Stimulated activated CD8-positive, alpha-beta memory T cell treated with anti-CD3 and anti-CD28 coated beads, Interleukin-7, amount 100 ng/mL, for 1 hour (primary cell): ENCODE measurements at places on chromosomes 16 and 17.

- DNase-seq, result no peak
These were observed 35.2 kb downstream of the HSBP1 start for GRCh38 chr16:83842756-83843507.

DNA sequence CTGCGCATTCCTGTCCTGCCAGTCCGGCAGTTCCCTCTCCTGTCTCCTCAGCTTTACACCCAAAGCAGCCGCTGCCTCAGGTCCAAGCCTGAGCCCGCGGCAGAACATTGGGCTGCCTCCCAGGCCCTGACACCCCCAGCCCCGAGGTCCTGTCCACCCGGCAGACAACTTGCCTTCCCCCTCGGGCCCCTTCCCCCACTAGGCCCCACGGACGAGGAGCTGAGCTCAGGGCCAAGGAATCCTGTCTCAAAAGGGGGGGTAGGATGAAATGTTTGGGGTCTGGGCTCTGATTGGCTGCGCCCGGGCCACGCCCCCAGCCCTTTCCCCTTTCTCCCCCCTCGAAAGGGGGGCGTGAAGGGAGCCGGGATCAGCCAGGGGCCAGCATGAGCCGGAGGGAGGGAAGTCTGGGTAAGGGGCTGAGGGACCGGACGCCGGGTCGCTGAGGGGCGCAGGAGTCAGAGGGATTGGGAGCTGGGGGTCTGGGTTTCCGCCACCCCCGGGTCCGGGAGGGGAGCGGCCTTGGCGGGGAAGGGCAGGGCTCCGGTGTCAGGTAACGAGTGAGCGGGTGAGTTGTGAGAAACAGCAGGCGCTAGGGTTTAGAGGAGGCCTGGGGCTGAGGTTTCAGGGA is at the start of gene CTF1:
CTF1 (plus strand) TSS at position 354 of the 628 bp plus-strand sequence; CDS start at position 384, 30 bp downstream.
- DNase-seq, result no peak

DNA sequence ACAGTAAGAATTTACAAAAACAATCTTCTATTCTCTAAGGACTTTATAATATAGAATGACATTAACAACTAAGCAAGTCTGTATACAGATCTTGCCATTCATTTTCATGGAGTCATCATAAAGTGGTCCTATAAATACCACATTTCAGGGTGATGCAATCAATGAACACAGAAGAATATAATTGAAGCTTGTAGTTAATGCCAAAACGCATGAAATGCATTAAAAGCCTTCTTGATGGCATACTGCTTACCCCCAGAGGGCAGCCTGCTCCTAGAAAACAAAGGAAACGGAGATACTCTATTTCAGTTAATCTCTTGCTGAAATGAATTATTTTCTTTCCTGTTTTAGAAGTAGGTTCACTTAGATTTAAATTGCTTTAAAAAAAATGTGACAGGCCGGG is 45.2 kb upstream of the STAC2 start:
- no peak for DNase-seq

GRCh38 chr17:73924114-73924908 is 279.2 kb upstream of the RPL38 start:
- no peak for DNase-seq

GRCh38 chr17:68843522-68843921 is 111.7 kb downstream of the ABCA8 start:
- no peak for DNase-seq

- DNase-seq, result no peak
These were observed 5.0 kb downstream of the TAX1BP3 start for GRCh38 chr17:3663102-3664011.

DNA sequence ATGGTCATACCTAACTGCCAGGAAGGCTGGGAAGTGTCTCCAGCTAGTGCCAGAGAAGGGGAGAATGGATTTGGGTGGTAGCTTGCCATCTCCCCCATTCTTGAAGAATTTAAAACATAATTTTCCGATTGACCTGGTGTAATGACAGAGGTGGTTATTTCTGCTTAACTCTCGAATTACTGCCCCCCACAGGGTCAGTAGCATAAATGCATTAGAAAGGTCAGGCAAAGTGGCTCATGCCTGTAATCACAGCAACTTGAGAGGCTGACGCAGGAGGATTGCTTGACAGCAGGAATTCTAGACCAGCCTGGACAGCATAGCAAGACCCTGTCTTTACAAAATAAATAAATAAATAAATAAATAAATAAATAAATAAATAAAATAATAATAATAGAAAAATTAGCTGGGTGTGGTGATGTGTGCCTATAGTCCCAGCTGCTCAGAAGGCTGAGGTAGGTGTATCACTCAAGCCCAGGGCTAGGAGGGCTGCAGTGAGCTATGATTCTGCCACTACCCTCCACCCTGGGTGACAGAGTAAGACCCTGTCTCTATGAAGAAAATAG is 27.5 kb downstream of the TMC7 start:
- DNase-seq, result no peak

DNA sequence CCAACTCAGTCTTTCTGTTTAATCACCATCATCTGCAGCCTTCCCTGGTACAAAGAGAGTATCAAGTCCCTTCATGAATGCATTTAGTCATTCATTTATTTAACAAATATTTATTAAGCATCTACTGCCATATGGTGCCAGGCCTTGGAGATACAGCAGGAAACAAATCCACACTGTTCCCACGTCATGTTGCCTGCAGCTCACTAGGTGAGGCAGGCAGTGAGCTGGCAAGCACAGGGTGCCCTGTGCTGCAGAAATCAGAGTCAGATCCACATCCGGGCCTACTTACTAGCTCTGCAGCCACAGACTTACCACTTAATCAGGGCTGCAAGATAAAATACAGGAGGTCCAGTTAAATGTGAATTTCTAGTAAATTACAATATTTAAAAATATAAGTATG is 38.5 kb upstream of the CES5A start:
- DNase-seq, result no peak

DNA sequence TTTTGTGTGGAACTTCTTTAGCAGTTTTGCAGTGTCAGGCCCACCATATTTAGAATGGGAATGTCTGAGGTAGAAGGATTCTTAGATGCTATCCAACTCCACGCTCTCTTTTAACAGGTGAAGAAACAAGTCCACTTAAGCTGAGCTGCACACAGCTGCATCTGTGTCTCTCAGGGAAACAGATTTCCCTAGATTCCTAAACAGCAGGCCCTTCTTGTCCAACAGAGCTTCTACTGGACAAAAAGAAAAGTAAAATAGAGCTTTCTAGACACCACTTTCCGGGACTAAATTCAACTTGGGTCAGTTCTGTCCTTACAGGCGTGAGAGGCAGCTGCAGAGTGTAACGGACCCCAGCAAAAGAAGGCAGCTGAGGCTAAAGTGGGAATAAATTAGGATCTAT is 51.7 kb downstream of the SNX11 start:
- no peak for DNase-seq

- DNase-seq, result no peak
These were observed 1.0 kb downstream of the NECAB2 start for GRCh38 chr16:83968891-83969649.

DNA sequence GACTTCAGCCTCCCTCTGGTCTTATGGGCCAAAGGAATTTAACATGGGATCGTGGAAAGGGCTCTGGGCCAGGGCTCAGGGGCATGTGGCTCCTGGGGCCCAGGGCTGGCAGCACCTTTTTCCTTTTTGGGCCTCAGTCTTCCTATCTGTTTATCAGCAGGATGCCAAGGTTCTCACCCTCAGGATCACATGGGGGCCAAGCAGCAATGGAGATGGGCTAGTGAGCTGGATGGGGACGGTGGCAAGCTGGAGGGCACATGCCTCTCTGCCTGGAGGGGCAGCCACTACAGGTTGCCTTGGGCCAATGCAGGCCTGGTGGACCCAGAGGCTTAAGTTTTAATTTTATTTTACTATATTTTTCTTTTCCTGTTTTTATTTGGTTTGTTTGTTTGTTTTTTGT is 95.4 kb downstream of the CYLD start:
- DNase-seq, result no peak

DNA sequence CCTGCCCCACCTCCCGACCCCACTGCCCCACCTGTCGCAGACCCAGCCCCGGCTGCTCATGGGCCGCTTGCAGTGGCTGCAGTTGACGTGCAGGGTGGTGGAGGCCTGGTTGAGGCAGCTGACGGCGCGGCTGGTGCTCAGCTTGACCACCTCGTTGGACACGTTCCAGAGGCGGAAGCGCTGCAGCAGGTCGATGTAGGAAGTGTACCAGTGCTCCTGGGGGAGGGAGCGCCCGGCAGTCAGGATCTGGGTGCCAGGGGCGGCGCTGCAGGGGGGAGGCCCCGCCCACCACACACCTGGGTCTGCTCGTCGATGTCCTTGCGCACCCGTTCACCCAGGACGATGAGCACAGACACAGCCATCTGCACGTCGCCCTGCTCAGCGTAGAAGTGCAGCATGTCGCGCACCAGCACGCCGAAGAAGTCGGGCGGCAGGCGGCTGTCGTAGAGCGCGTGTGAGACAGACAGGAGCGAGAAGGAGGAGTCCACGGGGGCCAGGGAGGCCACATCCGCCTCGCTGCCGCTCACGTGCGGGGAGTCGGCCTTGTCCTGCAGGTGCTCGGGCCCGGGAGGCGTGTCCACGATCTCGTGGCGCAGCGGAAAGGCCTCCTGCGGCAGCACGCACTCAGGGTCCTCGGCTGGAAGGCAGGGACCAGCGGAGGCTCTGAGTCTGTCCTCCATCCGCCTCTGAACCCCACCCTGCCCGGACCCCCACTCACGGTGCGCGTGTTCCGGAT is 995 bp upstream of the JMJD8 start:
- DNase-seq, result no peak

- no peak for DNase-seq
These were observed 155.3 kb downstream of the CYB561 start for GRCh38 chr17:63290784-63291183.

DNA sequence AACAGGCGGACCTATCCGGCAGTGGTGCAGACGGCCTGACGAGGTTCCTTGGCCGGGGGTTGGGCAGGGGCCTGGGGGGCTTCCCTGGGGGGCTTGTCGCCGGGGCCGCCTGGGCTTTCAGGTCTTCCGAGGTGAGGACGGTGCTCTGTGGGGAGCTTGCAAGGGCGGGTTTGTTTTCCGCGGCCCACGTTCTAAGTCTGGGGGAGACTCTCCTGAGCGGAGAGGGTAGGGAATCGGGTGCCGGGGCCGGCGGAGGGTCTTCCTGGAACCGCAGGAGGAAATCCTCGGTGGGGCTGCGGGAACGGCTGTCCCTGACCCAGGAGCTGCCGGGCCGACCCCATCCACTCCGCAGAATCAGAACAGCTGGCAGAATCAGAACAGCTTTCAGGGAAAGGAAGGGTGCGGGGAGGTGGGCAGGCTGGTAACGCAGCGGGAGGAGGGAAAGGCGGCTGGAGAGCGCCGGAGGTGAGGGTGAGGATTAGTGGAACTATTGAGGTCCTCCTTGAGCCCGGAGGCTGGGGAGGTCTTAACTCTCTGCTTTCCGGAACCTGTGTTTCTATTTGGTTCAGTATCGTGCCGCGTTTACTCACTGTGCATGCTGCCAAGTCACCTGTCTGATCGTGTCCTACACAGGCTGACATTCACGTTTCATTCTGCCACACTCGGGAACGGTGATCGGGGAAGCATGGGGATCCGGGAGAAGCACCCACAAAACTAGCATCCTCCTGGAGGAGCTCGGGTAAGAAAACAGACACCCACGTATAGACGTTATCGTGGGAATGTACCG is 28.9 kb downstream of the CPSF4L start:
- peak; percentile 5 for DNase-seq

- DNase-seq, result no peak
These were observed 43.5 kb upstream of the MTMR4 start for GRCh38 chr17:58557981-58558380.

GRCh38 chr16:31458073-31458843 is 1.0 kb upstream of the ARMC5 start:
- peak; percentile 19 for DNase-seq

DNA sequence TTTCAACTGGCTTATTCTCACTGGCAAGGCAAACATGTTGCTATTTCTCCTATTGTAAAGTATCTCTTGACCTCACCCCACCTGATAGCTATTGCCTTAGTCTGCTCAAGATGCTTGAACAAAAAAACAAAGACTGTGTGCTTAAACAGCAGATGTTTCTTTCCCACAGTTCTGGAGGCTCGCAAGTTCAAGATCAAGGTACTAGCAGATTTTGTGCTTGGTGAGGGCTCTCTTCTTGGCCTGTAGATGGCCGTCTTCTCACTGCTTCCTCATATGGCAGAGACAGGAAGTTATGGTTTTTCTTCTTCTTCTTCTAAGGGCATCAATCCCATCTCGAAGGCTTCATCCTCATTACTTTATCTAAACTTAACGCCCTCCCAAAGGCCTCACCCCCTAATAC is 109.7 kb upstream of the CLEC3A start:
- DNase-seq, result no peak

GRCh38 chr16:85279402-85279801 is 167.1 kb upstream of the CIBAR2 start:
- DNase-seq, result no peak

- no peak for DNase-seq
These were observed 9.4 kb downstream of the SNX20 start for GRCh38 chr16:50671644-50672260.

- DNase-seq, result no peak
These were observed 4.8 kb upstream of the AARSD1 start for GRCh38 chr17:42969001-42969581.

- DNase-seq, result peak; percentile 38
These were observed 618 bp downstream of the TRIM47 start for GRCh38 chr17:75877752-75878173.

DNA sequence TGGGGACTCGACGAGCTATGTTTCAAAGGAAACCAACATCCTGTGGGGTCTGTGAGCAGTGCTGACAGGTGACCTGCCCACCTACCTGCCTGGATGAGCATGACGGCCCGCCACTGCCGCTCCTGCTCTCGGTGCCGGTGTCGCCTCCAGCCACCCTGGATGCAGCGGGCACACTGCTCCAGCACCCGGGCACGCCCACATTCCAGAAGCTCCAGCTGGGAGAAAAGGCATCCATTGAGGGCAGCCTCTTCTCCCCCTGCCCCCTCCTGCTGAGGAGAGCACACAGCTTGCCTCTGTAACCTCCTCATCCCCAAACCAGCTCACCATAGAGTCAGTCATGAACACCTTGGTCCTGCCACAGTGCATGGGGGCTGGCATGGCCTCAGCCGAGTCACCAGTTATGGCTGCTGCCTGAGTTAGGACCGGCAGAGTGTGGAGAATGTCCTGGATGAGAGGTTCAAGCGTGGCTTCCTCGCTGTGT is 14.3 kb downstream of the ZNHIT3 start:
- no peak for DNase-seq

GRCh38 chr16:69741951-69742904 is 12.5 kb downstream of the NOB1 start:
- no peak for DNase-seq

GRCh38 chr17:59391021-59391420 is 59.6 kb downstream of the YPEL2 start:
- no peak for DNase-seq

DNA sequence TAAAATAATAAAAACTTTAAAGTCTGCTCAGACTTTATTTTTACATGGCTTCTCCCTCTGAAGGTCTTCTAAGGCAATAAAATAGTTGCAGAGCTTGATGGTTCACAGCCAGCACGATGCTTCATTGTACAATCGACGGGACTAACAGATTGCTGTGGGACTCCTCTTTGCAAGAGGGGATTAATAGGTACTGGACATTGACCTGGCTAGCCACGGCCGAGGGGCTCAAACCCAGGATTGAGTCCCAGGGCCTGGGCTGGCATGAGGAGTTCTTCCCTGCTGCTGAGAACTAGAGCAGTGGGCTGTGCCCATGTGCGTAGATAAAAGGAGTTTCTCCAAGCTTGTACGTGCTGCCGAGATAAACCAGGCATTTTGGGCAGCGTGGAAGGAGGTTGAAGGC is 23.6 kb upstream of the GAN start:
- DNase-seq, result no peak
